GM12892 (cell line): ENCODE measurements at places on chromosomes 12 and 14.

DNA sequence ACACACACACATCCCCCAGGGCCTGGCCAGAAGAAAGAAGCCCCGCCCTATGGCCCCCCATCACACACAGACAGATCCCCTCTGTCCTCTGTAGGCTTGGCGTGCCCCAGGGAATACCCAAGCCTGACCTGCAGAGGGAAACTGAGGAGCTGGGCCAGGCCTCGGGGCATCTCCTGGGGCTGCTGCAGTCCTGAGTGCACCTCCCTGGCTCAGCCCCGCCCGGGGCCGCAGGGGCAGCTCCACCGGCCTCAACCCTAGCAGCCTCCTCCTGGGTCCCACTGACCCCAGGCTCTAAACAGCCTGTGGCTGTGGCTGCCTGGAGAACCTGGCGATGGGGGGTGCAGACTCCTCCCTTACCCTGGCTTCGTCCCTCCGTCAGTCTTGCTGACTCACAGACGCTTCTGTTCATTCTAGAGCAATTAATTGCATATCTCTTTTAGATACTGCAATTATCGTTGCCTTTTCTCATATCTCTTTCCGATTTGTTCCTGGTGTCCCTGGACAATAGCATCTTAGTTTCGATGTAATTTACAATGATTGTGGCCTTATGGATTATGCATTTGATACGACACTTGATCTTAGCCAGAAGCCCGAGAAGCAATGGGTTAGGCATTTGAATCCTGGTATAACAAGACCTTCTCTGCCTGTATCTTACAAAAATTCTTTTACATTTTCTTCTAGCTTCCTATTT is 45.8 kb upstream of the EIF5 start:
- DNase-seq = no peak

- DNase-seq = no peak
These were observed 10.1 kb upstream of the TWF1 start for GRCh38 chr12:43816168-43816567.

DNA sequence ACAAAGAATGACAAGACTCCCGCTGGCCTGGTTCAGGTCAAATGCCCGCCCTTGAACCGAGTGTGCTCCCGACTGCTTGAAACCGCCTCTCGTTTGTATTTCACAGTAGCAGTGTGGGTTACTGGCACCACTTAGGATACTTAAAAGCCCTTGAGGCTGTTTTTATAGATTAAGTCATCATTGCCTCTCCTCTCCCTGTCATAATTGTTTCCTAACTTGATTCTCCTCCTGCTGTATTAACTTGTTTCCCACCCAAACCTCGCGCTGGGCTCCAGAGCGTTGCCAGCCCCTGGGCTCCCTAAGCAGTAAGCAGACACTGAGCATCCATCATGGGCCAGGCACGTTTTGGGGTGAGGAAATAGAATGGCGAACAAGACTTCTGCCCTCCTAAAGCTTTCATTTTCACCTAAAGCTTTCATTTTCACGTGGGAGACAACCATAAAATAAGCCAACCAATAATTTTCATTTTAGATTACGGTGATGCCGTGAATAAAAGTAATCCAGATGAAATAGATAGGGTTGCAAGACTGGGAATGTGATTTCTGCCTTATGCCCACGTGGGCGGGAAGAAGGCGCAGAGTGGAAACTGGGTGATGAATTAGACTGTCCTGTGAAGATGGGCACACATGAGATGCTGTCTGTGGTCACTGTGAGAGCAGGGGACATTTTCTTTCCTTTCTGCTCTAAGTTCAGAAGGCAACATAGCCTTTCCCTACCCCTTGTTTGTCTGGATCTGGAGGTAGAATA is 97.5 kb downstream of the PPP2R5C start:
- DNase-seq = no peak

- DNase-seq = no peak
These were observed 21.4 kb upstream of the CKAP4 start for GRCh38 chr12:106269150-106269771.

DNA sequence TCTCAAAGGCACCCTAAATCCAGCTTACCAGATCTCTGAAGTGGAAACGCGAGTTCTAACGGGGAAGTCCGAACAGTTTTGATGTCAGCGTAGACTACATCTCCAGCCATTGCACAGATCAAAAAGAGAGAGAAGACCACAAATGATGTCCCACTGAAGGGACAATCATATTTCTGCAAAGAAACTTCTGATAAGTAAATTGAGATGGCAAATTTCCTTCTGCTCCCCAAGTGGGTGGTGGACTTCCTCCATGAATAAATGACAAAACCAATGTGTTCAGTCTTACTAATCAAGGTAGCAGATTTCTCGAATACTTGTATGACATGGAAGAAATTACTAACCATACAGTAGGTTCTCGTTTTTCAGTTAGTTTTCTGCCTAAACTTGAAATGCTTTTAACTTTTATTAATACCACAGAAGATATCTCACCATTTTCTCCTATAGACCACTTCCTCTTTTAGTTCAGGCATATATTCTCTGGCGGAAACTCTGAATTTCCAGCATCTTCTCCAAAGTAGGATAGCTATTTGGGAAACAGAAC is at the start of gene CLECL1:
Gene CLECL1 (minus strand): TSS at position 177 of the 541 bp plus-strand sequence.
- no peak for DNase-seq

GRCh38 chr14:99596071-99596627 is 7.9 kb downstream of the CCDC85C start:
- no peak for DNase-seq

DNA sequence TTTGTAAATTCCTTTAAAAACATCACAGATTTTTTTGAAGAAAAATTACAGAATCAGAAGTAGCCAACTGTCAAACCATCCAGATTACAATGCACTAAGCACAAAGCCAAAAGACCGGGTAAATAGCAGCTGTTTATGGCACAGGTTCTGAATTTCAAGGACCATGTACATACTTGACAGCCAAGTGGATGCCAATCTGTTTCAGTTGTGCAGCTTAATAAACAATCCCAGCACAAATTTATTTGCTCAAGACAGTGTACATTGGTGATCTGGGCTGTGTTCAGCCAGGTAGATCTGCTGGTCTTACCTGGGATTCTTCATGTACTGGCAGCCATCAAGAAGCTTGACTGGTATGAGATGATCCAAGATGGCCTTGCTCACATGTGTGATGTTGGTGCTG is 229.8 kb upstream of the FLRT2 start:
- no peak for DNase-seq

- no peak for DNase-seq
These were observed 30.8 kb downstream of the SDR9C7 start for GRCh38 chr12:56903374-56903773.

DNA sequence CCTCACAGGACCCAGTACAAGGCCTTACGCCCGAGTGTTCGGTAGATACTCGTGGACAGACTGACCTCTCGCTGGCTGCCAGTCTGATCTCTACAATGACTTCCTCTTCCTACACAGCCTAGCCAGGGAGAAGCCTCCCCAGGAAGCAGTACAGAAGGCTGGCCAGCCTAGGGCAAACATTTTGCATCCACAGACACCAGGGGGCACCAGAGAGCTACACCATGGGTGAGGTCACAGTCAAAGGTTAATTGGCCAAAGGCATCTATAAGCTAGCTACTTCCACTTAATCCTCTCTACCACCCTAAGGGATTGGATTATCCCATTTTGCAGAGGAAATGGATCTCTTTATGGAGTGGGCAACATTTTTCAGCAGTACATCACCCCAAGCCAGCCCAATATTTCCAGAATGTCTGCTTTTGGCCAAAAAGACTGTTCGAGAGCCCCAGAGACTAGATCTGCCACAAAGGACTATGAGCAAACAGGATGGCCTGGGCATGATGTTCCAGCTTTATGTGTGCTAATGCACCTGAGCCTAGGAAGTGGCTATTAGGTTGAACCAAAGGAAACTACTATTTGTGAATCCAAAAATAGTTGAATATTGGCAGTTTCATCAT is 14.6 kb upstream of the PNMA1 start:
- peak; percentile 82 for DNase-seq

DNA sequence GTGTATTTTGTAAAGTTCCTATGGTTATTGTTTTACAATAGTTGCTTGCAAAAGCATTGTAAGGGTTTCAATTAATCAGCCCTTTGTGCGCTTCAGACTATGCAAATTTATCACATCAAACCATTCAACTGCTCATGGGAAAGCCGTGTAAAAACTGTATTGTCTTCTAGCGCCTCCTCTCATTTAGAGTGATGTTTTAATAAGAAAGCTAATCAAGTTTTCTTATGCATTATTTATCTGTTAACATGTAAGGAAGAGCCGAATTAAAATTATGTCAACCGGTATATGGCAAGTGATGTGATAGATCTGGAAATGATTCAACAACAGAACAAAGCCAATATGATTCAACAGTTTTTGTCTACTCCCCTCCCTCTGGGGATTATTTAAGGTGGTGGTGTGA is 92.5 kb upstream of the RFX4 start:
- no peak for DNase-seq

- no peak for DNase-seq
These were observed 1.0 kb upstream of the NR4A1 start for GRCh38 chr12:52050116-52050757.

- no peak for DNase-seq
These were observed 112.5 kb downstream of the PTPRQ start for GRCh38 chr12:80556566-80556965.

DNA sequence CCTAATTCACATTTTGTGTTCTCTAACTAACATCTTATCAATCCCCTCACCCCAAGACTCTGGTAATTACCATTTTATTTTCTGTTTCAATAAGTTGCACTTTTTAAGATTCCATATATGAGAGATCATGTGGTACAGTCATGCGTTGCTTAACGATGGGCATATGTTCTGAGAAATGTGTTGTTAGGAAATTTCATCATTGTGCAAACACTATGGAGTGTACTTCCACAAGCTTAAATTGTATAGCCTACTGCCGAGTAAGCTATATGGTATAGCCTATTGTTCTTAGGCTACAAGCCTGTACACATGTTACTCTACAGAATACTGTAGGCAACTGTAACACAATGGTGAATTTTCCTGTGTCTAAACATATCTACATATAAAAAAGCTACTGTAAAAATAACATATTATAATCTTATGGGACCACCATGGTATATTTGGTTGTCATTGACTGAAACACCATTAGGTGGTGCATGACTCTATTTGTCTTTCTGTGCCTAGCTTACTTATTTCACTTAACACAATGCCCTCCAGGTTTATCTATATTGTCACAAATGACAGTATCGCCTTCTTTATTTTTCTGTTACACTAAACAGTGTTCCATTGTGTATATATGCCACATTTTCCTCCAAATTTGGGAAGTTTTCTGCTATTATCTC is 473.4 kb upstream of the LMO3 start:
- no peak for DNase-seq

DNA sequence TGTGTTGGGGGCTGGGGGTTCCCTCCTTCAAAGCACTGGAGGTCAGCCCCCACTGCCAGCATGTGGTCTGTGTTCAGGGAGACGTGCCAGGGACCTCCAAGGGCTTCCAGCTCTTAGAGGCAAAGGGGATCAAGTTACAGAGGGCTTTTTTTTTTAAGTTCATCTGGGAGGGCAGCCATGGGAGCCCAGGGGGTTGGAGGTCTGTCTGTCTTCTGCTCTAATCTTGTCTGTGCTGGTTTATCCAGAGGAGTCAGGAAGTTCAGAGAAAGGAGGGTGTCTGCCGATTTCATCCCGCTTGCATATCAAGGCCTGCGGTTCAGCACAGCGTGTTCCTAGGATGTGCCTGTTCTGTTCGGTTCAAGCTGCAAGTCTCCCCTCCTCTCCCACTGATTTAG is 72.2 kb downstream of the TMEM132C start:
- DNase-seq = no peak

GRCh38 chr12:93127107-93127560 is 198.0 kb upstream of the EEA1 start:
- no peak for DNase-seq

GRCh38 chr12:26056335-26056734 is 68.5 kb downstream of the BHLHE41 start:
- DNase-seq = no peak

DNA sequence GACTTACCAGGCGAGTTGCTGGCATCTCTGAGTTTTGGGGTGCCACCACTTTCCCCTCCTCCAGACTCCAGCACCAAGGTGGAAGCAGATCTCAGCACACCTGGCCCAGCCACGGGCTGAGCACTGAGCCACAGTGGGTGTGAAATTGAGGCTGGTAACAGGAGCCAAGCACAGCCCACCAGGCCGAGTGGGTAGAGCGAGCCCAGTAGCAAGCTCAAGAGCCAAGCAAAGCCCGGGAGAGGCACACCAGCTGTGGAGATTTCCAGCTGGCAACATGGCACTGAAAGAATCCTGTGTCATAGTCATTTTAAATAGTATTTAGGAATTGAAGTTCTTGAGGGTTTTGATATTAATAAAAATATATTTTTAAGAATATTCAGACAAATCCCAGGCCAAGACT is 596.2 kb upstream of the TMEM132C start:
- DNase-seq = no peak

GRCh38 chr12:3418609-3419390 is 72.2 kb upstream of the PRMT8 start:
- no peak for DNase-seq

GRCh38 chr14:41062826-41063225 is 543.9 kb upstream of the LRFN5 start:
- no peak for DNase-seq

DNA sequence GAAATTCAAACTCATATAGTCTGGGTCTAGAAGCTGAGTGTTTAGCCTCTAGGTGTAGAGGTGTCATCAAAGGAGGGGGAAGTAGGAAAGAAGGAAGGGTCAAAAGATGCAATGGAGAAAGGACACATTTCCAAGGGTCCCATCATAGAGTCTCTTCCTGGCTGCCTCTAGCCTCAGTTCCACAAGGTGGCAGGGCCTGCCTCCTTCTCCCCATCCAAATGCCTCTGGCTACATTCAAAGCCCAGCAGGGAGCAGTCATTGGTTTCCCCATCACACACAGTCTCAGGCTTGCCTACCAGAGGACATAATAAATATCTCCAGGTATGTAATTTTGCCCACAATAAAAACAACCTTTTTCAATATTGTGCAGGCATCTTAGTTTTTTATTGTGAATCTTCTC is 2.1 kb upstream of the CCT2 start:
- DNase-seq = no peak

- no peak for DNase-seq
These were observed 32.9 kb downstream of the ZFYVE21 start for GRCh38 chr14:103748534-103748857.

DNA sequence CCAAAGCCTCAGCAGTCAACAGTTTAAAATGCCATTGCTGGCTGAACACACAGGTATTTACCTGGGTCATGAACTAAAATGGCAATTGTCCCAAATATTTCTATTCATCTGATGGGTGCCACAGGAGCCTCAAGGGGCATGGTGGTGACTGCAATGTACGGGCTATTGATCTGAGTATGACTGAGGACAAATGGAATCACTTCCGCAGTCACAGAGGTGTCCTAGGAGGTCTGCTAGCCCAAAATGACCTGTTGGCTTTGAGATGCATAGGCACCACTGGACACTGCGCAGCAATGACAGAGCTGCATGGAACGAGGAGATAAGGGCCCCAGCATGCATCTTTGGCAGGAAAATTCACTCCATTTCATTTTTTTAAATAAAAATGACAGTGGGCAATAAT is 474.1 kb upstream of the SOX5 start:
- no peak for DNase-seq

DNA sequence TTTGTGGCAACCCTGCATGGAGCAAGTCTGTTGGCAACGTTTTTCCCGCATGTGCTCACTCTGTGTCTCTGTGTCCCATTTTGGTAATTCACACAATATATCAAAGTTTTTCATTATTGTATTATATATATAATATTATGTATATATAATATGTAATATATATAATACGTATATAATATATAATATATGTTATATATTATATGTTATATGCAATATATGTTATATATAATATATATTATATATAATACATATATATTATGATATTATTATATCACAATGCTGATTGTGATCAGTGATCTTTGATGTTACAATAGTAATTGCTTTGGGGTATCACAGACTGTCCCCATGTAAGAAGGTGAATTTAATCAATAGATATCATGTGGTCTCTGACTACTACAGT is 84.8 kb downstream of the BICD1 start:
- DNase-seq = no peak
